ENCODE measurements at places on chromosomes 12 and 14.

DNA sequence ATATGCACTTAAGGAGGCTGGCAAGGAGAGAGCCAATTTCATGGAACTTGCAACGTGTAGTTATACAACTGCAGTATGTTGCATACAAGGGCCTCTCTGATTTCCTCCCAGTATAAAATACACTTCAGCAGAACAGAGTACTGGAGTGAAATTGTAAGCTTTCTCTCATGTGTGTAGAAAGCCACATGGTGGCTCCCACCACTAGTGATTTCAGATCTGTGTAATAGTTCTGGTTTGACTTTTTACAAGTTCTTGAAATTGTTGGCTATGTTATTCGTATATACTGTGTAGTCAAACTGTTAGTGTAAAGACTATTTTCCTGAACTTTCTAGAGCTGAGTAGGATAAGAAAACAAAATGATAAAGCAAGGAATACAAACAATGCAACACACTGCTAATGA lies 16.4 kb upstream of the LMO3 start:
- DNase-seq, result no peak

DNA sequence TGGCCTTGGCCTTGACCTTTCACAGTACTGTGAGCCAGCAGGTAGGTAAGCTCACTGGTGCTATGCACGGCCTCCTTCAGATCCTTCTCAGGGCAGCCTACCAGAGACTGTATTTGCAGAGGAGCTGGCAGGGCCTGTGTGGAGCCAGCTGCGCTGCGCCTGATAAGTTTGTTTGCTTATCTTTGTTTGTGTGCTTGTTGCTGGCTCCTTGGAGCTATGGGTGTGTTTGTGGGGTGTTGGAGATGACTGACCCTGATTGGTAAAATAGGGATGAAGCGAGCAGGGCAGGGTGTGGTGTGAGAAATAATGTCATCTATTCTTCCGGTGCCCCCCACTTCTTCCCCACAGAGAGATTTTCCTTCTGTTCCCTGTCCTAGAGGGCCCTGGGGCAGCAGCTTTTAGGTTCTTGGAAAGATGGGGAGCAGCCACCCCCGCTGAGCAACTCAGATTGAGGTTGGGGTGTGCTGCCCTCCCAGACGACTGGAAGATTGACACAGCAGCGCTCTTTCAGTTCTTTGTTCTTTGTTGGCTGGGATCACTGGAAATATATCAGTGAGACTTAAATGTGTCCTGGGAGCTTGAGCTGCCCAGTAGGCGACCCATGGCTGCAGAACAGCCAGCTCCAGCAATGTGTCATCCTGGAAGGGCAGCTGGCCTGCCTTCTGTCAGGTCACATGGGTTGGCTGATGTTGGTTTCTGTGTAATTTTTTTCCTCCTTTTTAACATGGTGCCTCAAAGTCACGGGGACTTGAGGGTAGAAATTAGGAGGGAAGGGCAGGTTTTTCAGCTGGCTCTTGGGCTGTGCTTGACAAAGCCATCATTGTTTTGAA lies 19.6 kb downstream of the MLXIP start:
- no peak for DNase-seq

DNA sequence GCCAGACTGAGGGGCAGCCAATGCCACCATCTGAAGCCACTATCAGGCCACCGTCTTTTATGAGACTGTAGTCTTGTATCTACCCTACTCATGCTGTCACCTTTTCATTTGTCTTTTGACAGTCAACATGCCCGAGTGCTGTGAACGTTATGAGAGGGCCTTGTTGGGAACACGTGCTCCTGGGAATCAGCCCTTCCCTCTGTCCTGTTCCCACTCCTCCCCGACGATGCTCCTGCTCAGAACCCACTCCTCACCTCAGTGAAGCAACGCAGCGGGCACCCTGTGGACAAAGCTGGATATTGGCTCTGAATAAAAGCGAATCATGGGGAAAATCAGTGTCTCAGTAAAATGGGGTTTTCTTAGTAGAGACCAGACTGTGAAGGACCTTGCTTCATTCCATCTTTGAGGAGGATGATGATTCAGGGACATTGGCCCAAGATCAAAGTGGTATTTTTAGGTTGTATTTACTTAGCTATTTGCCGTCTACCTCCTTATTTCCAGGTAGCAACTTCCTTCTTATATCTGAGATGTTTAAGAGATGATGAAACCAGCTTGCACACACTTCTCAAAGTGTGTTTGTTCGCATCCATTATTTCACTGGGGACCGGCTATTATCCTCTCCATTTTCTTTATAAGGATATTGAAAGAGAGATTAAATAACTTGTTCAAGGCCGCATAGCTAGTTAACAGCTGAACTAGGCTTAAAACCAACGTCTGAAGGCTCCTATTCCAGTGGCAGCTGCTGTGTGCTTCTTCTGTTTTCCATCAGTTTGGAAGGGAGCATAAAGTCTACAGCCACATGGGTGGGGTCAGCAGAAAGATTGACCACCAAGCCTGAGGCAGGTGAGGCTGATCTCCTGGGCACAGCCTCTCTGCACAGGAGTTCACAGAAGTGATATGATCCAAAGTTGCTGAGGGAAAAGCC lies 43.9 kb upstream of the CTDSP2 start:
- DNase-seq, result no peak

GRCh38 chr12:11885261-11886038 lies 185.3 kb upstream of the BCL2L14 start:
- no peak for DNase-seq

DNA sequence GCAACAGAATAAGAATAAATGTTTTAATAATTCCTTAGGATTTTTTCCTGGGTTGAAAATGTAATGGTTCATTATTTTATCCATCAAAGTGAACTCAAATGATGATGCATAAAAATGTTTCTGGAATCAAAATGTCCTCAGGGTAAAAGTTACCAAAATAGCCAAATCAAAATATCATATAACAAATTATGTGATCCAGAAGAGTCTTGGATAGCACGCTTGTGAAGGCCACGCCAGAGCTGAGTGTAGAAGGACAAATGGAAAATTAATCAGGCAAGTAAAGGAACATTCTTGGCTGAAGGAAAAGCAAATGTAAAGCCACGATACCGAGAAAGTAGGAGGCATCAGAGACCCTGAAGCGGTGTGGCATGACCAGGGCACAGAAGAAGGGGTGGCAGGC lies 169.2 kb downstream of the CAPZA3 start:
- no peak for DNase-seq

DNA sequence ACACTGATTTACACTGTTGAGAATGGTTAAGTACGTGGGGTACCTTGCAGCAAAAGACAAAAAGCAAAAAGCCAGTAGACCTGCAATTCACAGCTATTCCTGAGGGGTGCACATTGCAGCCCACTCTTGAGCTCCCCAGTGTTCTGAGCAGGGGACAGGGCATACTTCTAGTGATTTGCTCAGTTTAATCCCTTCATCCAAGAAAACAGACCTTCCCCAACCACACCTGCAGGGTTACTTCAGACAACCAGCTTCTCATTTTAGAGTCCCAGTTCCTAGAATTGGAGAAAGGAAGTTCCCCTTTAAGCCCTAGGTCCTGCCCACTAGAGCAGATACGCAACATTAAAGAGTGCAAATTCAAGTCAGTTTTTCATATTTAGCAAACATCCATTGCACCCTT lies 3.6 kb upstream of the WSB2 start:
- DNase-seq, result no peak

DNA sequence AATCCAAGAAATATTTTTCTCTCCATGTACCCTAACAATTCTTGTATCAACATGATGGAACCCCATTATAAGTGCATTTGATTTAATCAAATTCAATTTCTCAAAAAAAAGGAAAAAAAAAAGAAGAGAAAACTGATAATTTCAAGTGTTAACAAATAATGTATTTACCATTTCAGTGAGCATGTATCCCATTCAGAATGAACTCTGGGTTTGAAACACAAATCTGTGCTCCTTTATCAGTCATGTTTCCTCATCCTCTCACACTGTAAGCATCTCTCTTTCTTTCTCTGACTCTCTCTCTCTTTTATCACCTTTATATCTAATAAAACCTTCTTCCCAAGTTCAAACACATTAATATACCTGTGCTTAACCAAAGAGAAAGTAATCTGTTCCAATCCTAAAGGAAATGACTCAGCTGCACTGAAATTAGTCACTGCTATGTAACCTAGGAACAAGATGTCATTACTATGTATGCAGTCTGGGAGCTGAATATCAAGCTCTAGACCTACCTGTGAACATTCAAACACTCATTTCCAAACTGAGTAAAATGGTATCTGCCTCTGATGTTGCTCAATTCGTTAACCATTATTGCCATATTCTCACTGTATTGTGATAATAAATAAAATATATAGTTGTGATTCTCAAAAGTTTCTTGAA lies 135.0 kb upstream of the LRIG3 start:
- no peak for DNase-seq

DNA sequence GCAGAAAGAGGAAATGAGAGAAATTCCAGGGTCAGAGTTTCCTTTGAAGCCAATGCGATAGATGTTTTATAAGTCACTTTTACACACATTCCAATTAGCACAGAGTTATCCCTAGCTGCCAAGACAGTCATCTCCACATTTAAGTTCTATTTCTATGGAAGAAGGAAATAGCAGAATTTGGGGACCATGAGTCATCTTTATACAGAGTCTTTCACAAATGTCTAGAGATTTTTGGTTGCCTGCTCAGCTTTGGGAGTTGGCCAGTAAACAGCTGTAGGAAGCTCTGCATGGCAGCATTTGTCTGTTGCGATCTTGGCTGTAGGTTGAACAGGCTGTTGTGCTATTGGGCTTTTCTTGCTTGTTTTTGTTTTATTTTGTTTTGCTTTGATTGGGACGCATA lies 884.3 kb downstream of the GALC start:
- no peak for DNase-seq

- DNase-seq, result peak; percentile 83
Measured at GRCh38 chr14:22852940-22853767, 16.8 kb downstream of the MMP14 start.

DNA sequence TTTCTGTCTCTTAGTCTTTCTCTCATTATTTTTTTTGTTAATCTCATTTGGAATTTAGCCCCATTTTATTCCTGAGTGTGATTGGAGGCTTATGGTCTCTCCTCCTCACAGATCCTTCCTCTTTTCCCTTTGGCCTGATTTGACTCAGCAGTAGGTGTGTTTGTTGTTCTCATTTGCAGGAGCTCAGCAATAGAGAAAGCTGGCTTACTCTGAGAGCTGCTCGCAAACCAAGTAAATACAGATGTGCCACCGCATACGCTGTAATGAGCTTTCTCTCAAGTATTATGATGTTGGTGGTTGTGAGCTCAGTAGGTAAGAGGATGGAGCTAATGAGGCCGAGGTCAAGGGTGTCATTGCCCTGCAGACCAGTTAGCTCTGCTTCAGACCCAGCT lies 206.5 kb downstream of the ETV6 start:
- DNase-seq, result no peak

GRCh38 chr14:51395361-51395849 lies 155.4 kb downstream of the TMX1 start:
- DNase-seq, result no peak

DNA sequence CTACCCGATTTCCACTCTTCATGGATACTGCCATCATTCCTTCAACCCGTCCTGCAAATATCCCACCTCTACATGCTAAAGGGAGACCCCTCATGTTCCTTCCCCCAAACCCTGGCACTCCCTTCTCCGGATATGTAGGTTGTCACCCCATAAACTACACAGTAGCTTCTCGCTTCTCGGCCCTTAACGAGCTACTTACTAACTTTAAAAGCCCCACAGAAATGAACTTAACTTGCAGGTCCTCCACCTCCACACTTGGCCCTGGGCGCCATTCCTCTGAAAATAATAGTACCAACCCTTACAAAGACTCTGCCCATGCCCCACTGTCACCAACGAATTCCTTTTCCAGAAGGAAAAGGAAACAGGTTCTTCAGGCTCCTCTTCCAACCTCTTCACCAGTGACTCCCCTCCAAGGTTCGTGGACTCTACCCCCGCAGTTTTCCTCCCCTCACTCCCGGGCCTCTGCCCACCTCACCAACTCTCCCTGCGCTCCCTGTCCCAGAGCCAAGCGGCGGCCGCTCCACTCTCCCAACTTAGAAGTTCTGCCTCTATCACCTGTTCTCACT lies 1.2 kb downstream of the SPPL3 start:
- DNase-seq, result no peak

DNA sequence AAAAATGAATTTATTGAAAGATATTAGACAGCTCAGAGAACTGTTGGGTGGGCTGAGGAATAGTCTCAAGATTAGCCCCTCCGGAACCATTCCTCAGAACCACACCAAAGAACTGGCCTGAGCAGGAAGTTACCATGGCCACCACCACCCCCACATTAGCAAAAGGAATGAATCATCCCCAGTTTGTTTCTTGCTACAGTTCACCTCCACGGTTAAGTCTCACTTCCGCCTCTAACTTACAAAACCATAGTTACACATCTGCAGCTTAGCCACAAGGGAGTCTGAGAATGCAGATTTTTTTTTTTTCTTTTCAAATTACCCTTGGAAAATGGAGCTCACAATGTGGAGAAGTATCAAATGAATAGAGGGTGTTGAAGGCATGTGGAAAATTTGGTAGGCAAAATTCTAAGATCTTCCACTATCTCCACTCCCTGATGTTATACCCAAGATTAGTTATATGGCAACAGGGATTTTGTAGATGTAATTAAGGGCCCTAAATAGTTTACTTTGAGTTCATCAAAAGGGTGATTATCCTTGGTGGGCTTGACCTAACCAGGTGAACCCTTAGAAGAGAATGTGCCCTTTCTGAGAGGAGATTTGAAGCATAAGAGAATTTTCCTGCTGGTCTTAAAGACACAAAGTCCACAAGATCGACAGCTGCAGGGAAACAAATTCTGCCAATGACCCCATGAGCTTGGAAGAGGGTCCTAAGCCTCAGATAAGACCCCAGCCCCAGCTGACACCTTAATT lies 129.8 kb upstream of the KRR1 start:
- DNase-seq, result peak; percentile 21

GRCh38 chr12:27905285-27906126 lies 67.0 kb downstream of the PTHLH start:
- no peak for DNase-seq

DNA sequence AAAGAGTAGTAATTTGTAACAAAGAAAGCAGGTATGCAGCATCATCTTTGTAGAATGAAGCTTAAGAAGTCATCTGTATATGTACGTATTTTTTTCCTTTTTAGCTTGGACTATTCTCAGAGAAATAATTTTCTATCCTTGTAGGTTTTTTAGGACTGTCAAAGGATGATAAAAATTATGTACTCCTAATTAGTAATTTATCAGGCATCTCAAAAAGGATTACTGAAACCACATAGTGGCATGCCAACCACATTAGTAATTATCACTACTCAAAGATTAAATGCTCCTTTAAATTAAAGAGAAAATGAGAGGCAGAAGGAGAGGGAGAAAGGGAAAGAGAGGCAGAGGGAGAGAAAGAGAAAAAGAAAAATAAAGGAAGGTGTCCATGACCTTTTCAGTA lies 17.3 kb downstream of the TTC8 start:
- no peak for DNase-seq

GRCh38 chr12:47219243-47219642 lies 139.5 kb upstream of the AMIGO2 start:
- DNase-seq, result no peak

- no peak for DNase-seq
Measured at GRCh38 chr12:21731144-21731543, 43.4 kb downstream of the KCNJ8 start.

GRCh38 chr12:188910-189621 lies 24.9 kb downstream of the SLC6A12 start:
- peak; percentile 22 for DNase-seq

GRCh38 chr14:65204056-65204455 lies 101.7 kb upstream of the MAX start:
- no peak for DNase-seq

GRCh38 chr14:33622496-33622895 lies 328.4 kb downstream of the EGLN3 start:
- DNase-seq, result no peak

- DNase-seq, result no peak
Measured at GRCh38 chr14:104283197-104284106, 145.1 kb downstream of the KIF26A start.

Data from stimulated activated CD4-positive, alpha-beta T cell treated with anti-CD3 and anti-CD28 coated beads, Interleukin-15, amount 100 ng/mL, for 48 hours (primary cell).